ENCODE measurements at places on chromosomes 16 and 17.
A peak's percentile ranks its signal among the peaks of the same experiment; 100 is the strongest.

DNA sequence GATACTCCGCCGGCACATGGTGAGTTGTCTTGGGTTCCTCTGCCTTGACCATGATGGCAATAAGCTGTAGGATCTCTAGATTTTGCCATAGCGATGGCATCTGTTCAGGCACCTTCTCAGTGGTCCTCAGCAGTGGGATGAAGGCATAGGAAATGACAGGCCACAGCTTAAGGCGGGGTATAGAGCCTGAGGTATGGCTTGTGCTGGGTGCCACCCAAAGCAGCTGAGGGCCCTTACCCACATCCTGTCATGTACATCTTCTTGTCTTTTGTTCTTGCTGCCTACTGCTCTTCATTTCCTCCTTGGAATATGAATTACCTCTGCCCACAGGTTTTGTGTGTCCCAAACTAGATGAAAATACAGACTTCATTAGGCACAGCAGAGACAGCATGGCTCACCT is 29.5 kb downstream of the KAT7 start:
- no peak for DNase-seq

DNA sequence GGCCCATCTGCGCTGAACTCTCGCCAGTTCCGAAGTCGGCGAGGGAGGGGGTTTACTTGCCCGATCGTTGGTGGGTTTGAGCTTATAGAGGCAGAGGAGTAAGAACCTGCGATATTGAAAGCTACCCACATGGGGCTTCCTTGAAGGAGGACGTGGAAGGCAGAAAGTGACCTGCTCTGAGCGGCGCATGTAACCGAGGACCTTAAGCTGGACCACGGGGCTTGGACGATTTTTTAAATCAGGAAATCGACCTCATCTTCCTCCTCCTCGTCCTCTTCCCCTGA is 2.0 kb downstream of the PRAC2 start:
- no peak for DNase-seq

- peak; percentile 69 for DNase-seq
Observed at GRCh38 chr17:69607162-69607834, 192.8 kb downstream of the MAP2K6 start.

- DNase-seq: no peak
Observed at GRCh38 chr17:53722407-53722806, 100.3 kb upstream of the KIF2B start.

DNA sequence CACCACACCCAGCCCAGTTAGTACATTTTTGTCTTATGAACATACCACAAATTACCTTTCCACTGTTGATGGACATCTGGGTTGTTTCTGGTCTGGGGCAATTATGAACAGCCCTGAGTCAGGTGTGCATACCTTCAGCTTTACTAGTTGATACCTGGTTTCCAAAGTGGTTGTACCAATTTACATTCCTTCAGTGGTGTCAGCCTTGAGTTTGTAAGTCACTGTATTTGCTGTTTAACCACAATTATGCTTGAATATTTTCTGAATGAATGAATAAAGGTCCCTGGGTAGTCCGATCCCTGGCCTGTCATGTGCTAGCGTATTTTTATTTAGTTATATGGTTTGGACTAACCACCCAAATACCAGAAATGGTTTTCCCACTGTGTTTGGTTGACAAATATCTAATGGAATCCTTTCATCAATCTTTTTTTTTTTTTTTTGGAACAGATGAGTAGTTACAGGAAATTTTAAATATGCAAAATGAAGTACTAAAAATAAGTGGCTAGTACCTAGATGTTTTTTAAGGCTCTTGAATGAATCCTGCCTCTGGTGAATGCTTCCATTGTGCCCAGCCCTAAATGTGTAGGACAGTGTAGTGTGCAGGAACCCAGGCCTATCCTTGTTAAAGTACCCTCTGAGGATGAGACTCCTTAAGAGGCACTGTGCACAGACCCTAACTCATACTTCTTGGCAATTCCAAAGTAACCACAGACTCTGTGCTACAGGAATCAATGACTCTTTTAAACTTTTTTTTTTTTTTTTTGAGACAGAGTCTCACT is 3.7 kb downstream of the DUSP14 start:
- no peak for DNase-seq

Data from NCI-H748 treated with DMSO at 0.1 percent for 48 hours (cell line).